ENCODE measurements at places on chromosomes 13 and 19. TPM values are rescaled to one million over a fixed set of nuclear protein-coding genes. Genes with fewer than 3 reads are reported as not detected.

RFPL4A gene
- total RNA-seq: not detected

DNA sequence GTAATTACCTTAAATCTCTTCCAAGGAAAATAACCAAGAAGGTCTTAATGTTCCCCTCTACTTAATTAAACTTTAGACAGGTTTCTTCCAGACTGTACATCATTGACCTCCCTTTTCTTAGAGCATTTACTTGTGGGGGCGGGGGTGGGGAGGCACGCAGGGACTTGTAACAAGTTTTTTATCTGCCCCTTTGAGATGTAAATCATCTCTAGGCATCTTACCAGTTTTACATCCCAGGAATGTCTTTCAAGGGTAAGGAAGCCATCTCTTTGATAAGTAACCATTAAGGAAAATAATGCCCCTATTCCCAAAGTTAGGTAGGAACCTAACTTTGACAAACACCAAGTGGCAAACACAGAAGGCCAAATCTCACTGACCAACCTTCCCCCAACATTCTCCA is 528.6 kb downstream of the SUCLA2 start:
- no peak for DNase-seq

FGF21 gene
- total RNA-seq: not detected

IGFL3 gene
- 0.38 TPM for total RNA-seq

DNA sequence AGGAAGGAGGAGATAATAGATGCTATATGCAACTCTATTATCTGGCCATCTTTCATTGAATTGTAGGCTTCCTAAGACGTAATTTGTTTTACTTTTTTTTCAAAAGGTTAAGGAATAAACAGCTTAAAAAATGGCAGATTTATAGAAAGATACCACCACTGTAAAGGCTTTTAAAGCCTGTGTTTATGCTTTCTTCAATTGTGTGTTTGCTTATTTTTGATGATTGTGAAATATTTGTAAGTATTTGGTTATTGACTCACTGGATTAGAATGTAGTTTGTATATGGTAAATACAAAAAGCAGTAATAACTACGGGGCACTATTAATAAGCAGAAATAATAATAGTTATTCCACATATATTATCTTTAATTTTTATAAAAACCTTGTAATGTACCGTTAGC is 437.9 kb downstream of the KLF5 start:
- no peak for DNase-seq

IL27RA gene
- total RNA-seq: 10.7 TPM

DNA sequence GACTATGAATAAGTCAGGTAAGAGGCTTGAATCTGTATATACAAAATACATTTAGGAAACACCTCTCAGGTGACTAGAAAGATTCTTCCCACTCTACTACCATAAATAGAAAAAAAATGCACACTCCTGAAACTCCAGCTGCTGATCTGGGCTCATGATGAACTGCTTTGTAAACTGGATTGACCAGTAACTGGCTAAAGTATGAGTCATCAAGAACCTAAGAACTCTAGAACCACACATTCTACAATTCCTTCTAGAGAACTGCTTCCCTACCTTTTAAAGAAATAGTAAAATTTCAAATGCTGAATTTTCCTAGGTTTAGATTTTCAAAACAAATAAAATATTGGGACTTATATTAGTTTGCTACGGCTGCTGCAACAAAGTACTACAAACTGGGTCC is 55.2 kb downstream of the ELF1 start:
- no peak for DNase-seq

DHDH gene
- total RNA-seq: 0.44 TPM

DNA sequence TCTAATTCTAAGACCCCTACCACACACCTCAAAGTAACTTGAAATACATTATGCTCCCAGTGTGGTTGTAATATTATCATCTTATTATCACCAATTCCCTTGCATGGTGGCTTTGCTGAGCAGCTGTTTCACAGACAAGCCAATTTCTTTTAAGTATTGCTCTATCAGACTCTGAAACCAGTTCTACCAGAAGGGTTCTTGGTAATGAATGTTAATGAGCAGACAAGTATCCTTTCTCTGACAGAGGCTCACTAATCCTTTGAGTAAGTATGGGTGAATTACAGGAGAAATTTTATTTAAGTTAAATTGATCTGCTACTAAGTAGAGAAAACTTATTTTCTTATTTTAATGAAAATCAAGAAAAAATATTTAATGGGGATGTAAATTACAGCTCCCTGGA is 326.0 kb downstream of the GPC6 start:
- DNase-seq: no peak

ZNF284 gene
- total RNA-seq: 2.1 TPM

- peak; percentile 38 for DNase-seq
These were observed 40.5 kb upstream of the VSTM2B start for GRCh38 chr19:29485293-29485692.

GRCh38 chr13:99086267-99087097 is 108.6 kb upstream of the DOCK9 start:
- DNase-seq: peak; percentile 82

DNA sequence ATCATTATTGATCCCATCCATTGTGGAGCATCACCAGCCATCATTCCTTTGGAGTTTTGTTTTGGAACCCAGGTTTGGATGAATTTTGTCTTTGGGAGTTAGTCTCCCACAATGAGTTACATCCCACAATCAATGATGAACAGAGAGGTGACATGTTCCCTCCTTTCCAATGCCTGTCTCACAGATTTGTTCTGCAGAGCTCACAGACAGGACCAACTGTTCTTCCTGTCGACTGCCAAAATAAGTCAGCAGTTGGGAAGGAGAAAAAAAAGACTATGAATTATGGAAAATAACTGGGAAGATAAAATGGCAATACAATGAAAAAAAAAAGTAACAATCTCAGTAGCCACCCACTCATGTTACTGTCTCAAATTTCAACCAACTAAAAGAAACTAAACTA is 489.1 kb downstream of the MYO16 start:
- no peak for DNase-seq

All from endodermal cell (in vitro differentiated cells).